ENCODE measurements at places on chromosomes 16 and 17.

GRCh38 chr17:8711291-8711690 is 33.3 kb downstream of the CCDC42 start:
- DNase-seq = no peak

DNA sequence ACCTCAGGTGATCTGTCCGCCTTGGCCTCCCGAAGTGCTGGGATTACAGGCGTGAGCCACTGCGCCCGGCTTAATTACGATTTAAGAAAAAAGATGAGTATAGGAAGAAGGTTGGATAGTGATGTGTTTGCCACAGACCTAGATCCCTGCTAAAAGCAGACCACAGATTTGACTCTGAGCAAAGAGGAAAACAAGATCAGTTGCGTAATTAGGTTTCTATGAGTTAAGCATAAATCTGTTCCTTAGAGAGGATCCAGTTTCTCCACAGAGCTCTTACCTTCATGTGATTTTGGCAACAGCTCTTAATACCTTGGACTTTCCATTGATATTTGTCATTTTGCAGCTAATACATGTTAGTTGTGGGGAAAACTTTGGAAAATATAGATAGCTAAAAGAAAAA is 31.1 kb downstream of the CDH1 start:
- no peak for DNase-seq

DNA sequence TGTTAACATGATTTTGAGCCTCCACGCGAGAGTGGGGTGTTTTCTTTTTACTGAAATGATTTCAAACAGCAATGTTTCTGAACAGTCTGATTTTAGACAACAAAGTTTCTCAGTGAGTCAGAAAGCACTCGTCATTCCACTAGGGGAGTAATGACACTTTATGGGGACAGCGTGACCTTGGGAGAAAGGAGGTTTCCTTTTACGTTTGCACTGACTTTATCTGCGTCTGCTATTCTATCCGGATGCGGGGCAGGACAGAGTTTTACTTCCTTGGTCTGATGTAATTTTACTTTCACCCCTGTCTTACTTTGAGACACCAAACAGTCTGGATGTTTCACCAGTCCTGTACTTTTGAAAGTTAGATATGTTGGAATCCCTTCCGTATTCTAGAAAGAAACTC is 20.7 kb downstream of the SLC47A1 start:
- no peak for DNase-seq

GRCh38 chr16:75546293-75546692 is 9.8 kb downstream of the TMEM231 start:
- DNase-seq = no peak

- DNase-seq = no peak
Observed at GRCh38 chr17:12734926-12735325, 54.4 kb upstream of the ARHGAP44 start.

- DNase-seq = no peak
Observed at GRCh38 chr17:75909812-75910274, 5.2 kb upstream of the MRPL38 start.

- no peak for DNase-seq
Observed at GRCh38 chr17:41302981-41303380, 330 bp upstream of the KRTAP29-1 start.

GRCh38 chr17:38547444-38547843 is 58.3 kb downstream of the SRCIN1 start:
- no peak for DNase-seq

- no peak for DNase-seq
Observed at GRCh38 chr17:29663155-29663554, 40.4 kb upstream of the CORO6 start.

GRCh38 chr17:70869402-70870085 is 700.2 kb downstream of the KCNJ2 start:
- DNase-seq = no peak

DNA sequence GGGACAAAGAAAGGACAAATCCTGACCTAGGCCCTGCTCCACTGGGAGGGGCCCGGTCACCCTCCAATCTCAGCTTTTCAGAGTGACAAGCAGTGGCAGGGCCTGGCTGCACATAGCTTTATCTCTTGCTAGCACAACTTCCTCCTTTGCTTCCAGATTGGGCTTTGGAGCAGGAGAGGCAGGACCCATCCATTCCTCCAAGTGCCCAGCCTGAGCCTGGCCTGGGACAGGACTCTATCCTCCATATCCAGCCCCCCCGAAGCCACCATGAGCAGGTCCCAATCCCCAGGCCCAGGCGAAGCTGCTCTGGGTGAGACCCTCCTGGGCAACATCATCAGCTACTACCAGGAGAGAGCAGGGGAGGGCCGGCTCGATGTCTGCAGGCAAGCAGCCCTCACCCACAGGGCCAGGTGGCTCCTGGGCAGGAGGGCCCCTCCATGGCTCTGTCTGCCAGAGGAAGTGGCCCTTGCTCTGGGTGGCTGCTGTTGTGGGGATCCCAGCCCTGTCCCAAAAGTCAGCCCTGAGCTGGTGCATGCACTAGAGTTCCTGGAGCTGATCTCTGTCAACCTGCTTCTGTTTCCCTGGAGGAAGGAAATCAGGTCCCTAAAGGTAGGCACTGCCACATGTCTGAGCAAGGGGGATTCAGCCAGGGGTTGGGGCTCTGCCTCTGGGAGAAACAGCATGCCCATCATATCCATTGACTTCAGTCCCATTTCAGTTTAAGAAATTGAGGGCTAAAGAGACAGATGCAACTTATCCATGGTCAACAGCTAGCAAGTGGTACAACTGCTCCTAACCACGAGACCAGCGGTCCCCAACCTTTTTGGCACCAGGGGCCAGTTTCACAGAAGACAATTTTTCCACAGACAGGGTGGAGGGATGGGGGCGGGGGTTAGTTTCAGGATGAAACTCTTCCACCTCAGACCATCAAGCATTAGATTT is 58.9 kb downstream of the TK2 start:
- DNase-seq = no peak

- DNase-seq = no peak
Observed at GRCh38 chr17:76473541-76473985, 6.2 kb downstream of the AANAT start.

DNA sequence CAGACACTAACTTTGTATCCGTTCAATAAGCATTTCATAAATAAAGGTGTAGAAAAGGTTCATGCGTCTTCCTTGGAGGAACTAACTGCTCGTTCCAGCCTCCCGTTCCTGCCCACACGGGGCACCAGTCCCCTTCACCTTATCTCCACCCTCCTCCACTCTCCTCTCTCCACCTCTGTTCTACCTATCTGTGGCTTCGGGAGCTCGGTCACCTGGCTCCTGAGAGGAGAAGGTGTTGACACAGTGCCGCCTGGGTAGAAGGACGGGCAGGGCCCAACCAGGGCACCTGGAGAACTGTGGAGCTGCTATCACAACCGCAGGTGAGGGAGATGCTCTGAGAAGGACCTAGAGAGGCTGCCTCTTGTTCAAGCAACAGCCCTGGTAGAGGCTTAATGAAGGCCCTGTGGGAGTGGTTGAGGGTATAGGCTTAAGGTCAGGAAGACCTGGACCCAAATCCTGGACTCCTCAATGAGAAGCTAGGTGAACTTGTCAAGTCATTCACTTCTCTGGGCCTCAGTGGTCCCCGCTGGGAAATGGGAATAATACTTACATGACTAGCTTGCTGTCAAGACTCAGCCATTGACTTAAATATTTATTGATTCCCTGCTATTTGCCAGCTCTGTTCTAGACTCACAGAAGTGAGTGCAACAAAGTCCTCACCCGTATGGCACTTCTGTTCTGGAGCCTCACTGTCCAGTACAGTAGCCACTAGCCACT is 9.6 kb upstream of the MINK1 start:
- DNase-seq = no peak

DNA sequence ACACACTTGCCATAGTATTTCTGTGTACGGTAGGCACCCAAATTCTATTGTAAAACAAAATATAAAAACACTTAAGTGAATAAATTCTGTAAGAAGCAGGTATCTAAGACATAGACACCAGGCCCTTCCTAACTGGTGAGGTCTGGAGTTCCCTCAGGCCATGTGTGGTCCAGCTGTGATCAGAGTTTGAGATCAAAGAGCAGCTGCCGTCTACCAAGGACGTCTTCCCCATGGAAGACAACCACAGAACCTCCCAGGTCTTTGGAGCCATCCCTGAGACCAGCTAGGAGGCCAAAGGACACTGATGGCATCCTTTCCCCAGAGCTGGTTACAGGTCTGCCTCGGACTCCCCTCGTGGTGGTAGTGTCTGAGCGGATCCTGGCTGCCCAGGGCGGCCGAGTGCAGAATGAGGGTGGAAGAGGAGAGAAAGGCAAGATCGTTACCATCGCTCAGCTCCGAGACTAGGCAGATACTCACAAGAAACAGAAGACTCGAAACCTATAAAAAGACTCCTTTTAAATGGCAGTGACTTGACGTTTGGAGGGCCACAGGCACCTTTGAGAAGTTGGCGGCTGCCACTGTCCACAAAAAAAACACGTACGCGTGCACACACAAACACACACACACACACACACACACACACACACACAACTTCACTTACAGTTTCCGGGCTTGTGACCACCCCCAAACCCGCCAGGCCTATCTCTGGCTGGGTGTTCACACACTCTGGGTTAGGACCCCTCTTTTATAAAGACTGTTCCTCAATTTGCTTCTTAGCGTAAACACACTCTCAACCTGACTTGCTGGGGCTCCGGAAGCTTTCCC is 7.5 kb downstream of the TIMP2 start:
- no peak for DNase-seq

DNA sequence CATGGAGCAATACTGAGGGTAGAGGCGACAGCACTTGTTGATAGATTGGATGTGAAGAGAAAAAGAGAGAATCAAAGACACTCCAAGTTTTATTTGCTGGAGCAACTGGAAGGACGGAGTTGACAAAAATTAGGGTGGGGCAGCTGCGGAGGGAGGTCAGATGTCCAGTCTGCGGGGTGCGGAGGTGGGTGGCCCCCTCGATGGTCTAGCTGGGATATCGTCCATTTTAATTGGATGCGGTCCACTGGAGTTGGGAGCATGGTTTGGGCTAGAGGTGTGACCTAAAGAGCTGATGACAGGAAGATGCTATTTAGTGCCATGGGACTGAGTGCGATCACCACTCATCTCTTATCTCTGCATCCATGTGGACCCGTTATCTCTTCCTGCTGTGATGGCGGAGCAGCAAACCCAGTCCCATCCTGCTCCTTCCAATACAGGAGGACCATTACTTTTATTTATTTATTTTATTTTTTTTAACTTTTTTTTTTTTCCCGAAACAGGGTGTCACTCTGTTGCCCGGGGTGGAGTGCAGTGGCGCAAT is 48.3 kb upstream of the CBX4 start:
- DNase-seq = no peak

DNA sequence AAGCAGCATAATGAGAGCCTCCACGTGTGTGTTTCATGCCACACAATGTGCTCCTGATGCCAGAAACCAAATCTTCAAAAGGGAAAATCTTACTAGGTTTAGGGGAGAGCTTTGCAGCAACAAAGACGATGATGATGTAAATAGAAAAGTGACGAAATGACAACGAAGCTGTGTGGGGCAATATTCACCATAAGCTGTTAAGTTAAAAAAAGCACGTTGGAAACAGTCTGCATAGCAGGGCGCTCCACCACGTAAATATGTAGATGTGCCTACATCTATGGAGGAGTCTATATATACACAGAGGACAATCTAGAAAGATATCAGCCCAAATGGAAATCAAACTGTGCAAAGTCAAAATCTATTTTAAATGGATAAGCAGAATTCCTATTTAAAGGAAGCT is 61.0 kb downstream of the RPH3AL start:
- no peak for DNase-seq

DNA sequence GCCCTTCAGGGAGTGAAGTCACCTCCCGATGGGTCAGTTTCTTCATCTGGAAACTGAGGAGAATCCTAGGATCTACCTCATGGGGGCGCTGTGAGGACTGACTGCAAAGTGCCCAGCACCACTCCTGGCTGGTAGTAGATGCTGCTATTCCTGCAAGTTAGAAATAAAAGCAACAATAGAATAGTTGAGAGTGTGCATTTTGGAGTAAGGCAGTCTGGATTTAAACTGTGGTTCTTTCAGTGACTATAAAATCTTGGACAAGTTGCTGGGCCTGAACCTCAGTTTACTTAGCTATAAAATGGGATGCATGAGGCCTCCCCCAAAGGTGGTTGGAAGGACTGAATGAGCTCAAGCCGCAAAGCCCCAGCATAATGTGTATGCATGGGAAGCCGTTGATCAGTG is 70.6 kb downstream of the CYB5B start:
- no peak for DNase-seq

DNA sequence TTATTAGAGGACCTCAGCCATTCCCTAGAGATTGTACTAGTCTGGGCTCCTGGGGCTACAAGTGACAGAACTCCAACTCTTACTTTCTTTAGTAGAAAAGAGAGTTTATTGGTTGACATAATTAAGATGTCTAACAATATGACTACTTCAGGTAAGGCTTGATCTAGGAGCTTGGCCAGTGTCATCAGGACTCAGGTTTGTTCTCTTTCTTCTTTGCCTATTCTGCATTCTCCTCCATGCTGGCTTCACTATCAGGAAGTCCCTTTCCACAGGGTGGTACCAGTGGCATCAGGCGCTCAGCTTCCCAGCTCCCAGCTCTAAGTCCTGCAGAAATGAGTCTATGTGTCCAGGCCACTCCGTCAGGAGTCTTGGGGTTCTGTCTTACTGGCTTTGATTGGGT is 286.1 kb upstream of the EEF2KMT start:
- no peak for DNase-seq

- DNase-seq = no peak
Observed at GRCh38 chr17:32020943-32021614, 13.9 kb downstream of the LRRC37B start.

DNA sequence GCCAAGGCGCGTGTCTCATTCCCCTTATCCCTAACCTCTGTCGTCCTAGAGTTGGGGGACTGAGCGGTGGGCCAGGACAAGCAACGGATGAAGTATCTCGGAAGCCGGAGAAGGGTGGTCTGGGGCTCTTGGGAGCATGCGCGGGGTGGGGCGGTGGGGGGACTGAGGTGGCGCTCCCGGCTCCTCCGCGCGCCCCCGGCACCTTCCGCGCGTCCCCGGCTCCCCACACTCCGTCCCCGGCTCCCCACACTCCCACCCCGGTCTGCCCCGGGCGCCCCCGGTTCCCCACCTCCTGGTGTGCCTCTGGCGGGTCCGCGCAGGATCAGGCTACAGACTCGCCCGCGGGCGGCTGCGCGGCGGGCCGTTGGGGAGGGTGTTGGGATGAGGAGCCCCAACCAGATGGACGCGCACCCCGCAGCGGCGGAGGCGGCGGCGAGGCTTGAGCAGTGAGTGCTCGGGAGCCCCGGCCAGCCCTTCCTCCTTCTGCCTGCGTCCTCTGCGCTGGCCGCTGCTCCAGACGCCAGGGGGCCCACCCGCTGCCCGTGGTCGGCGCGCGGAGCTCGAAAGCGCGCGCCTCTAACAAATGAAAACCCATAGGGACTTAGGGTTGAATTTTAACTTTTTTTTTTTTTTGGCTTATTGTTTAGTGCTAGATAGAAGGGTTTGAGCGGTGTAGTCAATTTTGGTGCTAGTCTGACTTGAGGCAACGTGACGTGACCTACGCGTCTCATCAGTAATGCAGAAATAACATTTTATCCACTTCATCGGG is 5.6 kb upstream of the CRYM start:
- DNase-seq = no peak

GRCh38 chr16:12089492-12090150 is 113.1 kb downstream of the SNX29 start:
- DNase-seq = no peak

GRCh38 chr16:3645108-3645503 is 9.4 kb upstream of the DNASE1 start:
- no peak for DNase-seq
